ENCODE measurements at places on chromosomes 16 and 17.

- DNase-seq: no peak
Observed at GRCh38 chr17:62319846-62320245, 60.5 kb upstream of the EFCAB3 start.

DNA sequence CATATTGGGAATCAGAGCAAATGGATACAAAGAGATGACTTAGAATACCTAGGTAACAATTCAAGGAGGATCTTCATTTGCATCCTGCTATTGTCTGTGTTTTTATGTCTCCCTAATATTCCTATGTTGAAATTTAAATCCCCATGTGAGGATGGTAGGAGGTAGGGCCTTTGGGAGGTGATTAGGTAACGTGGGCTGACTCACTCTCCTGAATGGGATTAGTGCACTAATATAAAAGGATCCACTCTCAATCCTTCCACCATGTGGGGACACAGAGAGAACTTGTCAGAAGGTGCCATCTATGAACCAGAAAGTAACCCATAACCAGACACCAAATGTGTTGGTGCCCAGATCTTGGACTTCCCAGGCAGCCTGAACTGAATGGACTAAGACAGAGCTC, 83.4 kb downstream of the CDH8 start:
- no peak for DNase-seq

- DNase-seq: no peak
Observed at GRCh38 chr17:6072157-6072556, 2.0 kb downstream of the WSCD1 start.

DNA sequence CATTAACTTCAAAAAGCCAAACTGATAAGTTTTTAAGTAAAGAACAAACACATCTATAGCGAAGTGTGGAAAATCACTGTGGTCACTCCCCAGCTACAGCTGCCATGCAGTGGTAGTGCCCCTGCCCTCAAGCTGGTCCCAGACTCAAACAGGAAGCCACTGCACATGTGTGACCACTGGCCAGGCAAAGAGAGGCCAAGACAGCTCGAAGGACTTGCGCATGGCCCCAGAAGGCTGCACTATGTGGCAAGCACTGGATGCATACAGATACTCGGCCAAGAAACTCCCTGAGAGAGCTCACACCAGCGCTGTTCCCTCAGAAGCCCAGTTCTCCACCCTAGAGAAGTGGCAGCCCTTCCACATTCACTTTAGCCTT, 82.4 kb downstream of the ANKRD11 start:
- no peak for DNase-seq

DNA sequence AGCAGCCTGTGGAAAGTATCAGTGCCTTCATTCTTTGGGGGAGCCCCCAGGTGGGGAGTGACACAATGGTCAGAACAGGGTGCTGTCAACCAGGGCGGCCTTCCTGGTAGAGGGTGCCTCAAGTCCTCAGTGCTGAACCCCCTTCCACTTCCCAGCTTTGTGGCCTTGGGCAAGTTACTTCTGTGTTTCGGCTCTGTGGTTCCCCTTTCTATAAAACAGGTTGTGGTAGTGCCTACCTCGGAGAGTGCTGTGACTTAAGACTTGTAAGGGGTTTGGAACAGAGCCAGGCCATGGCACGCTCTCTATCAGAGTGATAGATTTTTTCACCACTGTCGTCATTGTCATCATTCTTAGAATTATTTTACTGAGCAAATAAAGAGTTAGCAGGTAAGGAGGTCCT, 141.1 kb downstream of the CCDC182 start:
- DNase-seq: no peak

DNA sequence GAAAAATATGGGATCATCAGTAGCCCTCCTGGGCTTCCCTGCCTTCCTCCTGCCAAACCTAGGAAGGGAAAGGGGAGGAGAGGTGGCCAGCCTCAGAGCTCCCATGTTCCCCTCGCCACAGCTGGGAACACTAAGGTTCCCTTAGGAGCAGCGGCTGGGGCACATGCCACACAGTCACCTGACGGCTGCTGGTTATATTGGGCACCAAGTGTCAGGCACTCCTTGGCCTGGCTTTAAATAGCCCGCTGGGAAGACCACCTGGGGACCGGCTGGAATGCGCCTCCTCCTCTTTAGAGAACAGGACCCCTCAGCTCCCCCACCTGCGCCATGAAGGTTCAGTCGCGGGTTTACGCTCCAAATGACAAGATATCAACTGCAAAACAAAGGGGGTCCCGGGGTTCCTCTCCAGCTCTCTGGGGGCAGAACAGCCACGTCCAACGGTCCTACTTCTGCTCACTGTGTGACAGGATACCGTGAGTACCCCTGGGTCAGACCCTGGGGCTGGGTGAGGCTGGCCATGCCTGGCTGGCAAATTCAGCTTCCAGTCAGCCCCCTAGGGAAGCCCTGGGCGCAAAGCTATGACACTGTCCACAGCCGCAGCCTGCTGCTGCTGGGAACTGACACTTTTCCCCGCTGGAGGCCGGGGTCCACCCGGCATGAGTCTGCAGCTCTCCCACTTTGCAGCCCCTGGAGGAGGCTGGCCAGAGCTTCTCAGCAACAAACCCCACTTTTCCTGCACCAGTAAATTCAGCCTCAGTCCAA, 3.3 kb downstream of the SMIM5 start:
- no peak for DNase-seq

DNA sequence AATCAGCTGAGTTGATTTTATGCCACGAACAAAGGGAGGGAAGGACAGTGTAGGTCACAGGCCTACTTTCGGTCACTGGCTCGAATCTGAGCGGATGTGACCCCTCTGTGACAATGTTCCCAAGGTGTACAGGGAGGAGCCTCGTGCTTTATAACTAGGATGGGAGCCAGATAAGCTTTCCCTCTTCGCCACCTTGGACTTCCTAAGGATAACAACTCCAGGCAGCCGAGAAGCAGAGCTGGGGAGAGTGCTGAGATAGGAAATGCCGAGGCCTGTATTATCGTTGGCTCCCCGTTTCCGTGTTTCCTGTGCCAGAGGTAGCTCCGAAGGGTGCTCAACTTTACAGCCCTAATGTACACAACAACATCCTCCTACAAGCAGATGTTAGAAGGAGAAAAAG, 217.8 kb upstream of the IRX3 start:
- DNase-seq: no peak

DNA sequence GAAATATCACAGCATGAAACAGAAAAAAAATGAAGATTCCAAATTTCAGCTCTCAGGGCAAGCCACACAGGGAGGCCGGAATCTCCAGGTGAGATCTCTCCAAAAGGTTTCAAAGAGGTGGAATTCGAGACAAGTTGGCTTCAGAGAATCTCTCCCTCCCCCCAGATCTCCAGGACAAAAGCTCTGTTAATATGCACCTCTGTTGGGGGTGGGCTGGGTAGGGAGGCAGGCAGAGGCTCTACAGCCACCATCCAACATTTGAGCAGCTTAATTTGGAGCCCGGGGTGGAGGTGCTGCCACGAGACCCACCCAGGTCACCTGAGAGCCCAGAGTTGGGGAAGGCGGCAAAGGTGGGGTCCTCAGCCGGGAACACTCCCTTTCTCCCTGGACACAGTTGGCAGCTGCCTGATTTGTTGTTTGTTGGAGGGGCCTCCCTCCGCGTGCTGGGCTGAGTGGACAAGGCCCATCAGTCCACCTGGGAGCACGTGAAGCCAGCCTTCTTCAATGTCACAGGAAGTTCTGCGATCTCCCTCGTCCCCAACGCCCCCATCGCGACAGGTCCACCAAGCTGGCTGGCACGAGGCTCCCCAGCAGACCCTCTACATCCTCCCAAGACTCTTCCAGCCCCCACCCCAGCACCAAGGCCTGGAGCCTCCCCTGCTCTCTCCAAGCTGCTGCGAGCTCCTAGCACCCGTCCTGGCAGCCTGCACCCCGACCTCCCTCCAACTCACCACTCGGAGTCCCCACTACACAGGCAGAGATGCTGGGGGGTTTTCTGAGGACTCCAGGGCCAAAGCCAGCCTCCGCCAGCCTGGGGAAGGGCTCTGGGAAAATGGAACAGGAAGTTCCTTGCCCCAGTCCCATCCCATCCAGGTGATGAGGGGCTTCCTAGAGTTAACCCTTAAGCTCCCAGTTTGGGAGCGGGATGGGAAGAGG, at the start of gene ZSCAN10:
TSS of gene ZSCAN10 (minus strand) at position 836 of the 936 bp plus-strand sequence. CDS start 6,357 bp downstream, outside the sequence.
- no peak for DNase-seq
